NCI-H1417 treated with DMSO at 0.1 percent for 48 hours (cell line): ENCODE measurements at places on chromosomes 12 and 14.

- DNase-seq: no peak
Observed at GRCh38 chr12:40635141-40635731, 57.0 kb upstream of the CNTN1 start.

GRCh38 chr12:99529966-99530365, 117.6 kb upstream of the GARIN6 start:
- DNase-seq: no peak

DNA sequence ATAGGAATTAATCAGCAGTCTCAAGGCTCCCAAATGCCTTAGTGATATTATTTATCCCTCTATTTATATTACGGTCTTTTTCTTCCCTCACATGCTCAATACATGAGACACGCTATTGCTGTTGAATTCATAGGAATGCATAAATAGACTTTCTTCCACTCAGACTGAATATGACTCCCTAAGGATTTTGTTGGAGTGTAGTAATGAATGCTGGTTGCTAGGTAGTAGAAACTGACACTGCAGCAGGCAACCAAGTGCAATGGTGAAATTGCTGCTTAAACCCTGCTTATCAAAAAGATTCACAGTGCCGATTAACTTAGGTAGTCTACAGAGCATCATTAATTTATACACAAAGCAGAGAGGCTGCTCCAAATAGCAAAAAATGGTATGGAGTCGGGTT, 168.2 kb downstream of the KCNC2 start:
- DNase-seq: no peak

GRCh38 chr12:68483592-68484383, 126.9 kb upstream of the RAP1B start:
- DNase-seq: no peak
